ENCODE measurements at places on chromosomes 12 and 14.
A peak's percentile ranks its signal among the peaks of the same experiment; 100 is the strongest.

DNA sequence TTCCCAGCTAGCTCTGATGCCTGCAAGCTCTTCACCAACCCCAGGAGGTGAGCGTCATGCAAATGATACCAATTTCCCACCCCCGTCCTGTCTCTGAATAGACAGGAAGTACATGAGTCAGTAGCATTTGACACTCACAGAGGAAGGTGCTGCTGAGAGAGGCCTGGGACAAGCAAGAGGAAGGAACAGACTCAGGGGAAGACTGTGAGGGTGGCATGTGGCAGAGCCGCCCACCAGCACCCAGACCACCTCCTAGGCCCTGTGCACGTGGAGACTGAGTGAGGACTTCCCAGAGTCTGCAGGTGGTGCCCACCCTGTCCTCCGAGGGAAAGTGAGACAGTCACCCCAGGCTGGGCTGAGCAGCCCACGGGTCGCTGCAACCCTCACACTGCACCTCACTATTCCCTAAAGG is 199.5 kb upstream of the SFSWAP start:
- DNase-seq, result peak; percentile 52

DNA sequence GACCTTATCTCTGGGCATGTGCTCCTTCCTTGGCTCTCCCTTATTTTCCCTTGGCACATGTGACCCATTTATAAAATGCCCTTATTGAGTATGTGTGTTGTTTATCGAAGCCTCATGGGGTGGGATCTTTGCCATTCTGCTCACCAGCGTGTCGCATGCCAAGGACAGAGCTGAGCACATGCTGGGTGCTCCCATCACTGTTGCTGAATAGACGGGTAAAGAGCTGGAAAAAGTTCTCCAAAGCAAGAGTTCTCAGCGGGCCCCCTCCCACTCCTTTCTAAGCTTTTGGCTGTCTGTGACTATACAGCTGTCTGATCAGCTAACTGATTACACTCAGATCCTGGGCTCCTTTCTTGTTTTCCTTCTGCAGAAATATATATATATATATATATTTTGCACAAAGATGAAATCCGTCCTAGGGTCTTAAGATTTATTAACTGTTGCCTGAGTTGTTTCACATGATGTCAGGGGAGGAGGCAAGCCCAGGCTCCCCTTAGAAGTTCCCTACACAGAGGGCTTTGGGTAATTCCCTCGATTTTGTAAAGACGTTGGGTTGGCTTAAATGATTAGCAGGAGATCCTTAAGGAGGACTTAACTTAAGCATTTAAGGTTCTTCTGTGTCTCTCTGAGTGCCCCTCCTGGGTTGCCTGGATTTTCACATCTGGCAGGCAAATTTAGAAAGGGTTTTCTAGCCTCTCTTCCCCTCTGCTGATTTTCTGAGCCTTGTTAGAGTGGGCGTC is 71.6 kb downstream of the TMEM132C start:
- no peak for DNase-seq

- DNase-seq, result no peak
These were observed 23.7 kb downstream of the DEPDC4 start for GRCh38 chr12:100243137-100243536.

- no peak for DNase-seq
These were observed 34.2 kb downstream of the ATP2B1 start for GRCh38 chr12:89674326-89674942.

GRCh38 chr14:41960281-41960680 is 353.6 kb downstream of the LRFN5 start:
- no peak for DNase-seq

DNA sequence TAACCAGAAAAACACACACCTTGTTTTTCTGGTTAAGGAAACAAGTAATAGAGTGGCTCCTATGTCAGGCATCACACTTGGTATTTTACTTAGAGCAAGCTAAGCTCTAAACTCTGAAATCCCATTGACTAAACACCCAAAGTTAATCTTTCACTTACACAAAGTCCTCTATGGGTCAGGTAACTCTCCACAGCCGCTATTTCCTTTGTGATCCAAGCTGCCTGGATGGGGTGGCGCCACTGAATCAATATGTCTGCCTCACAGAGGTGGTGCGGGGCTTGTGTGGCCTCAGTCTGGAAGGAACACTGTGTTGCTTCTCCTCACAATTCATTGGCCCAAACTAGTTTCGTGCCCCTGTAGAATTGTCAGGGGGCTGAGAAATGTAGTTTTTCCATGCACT is 160.0 kb upstream of the E2F7 start:
- no peak for DNase-seq

- DNase-seq, result no peak
These were observed 188.2 kb downstream of the TMTC2 start for GRCh38 chr12:82874945-82875344.

GRCh38 chr12:49059045-49059298 is 1.6 kb downstream of the KMT2D start:
- no peak for DNase-seq

DNA sequence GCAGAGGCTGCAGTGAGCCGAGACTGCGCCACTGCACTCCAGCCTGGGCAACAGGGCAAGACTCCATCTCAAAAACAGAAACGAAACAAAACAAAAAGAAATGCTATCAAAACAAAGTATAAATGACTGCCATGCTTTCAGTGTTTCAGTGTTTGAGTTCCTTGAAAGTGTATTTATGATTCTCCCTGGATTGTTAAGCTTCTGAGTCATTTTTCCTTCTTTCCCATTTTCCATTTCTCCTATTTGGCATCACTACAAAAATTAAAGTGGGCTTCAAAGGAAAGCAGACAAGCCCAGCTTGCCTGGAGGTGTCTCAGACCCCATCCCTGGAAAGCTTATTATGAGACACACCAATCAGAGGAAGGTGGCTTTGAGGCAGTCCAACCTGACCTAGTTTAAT is 35.1 kb downstream of the NIN start:
- no peak for DNase-seq

- DNase-seq, result no peak
These were observed 97.2 kb upstream of the KRAS start for GRCh38 chr12:25347716-25348592.

DNA sequence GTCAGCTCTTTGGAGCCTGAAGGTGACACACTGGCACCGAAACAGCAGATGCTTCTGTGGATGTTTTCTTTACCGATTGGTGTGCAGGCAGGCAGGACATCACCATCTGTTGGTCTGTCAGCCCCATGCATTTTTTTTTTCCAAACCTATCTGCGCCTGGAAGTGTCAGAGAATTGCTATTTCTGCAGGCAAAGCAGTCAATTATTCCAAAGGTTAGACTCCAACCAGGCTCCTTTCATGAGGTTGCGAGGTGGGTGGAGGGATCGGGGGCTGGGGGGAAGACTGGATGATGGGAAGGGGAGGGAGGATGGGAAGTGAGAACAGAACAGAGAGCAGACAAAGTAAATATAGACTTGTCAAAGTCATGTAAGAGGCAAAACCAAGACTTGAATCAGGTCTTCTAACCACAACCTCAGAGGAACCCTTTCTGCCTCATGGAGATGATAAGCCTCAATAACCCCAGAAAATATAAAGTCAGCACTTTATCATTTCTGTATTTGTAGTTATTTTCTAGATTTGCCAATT is 117.7 kb downstream of the OTOGL start:
- DNase-seq, result no peak

- no peak for DNase-seq
These were observed 42.9 kb upstream of the CAPRIN2 start for GRCh38 chr12:30797689-30798088.

- DNase-seq, result no peak
These were observed 16.8 kb upstream of the FAR2 start for GRCh38 chr12:29132316-29132715.

DNA sequence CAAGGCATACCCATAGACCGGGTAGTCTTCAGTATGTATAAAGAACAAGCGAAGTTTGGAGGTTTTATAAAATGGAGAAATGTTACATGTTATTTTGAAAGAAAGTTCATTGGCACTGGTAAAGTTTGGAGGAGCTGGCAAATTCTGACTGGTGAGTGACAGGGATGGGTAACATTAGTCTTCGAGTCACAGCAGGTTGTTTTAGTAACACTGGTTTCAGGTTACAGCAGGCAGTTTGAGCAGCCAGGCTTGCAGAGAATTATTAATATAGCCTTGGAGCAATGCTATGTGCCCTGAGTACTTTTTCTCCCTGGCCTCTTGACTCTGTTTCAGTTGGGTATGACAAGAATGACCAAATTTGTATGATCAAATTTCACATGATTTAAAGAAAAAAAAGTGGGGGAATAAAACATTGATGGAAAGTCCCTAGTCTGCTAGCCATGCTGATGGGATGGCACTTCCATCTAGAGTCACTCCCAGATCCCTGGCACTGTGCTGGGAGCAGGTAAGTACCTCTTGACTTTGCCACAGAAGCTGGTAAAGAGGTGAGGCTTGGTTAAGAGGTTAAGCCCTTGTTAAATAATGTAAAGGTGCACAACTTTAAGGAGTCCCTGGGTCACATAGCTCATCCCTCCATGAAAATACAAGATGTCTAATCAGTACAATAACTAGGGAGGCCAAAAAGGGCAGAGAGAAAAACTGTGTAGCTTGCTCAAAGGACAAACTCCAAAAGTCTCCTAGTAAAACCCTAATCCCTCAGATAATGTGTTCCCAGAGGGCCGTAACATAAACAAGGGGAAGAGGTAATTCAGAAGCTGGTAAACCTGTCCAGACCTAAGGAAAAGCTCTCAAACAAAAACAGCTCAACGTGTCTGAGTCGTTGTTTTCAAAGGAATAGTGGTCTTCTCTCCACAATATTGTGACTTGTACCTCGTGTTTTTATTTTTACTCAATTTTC is 12.7 kb upstream of the SVOP start:
- DNase-seq, result no peak

Measured in stimulated activated CD4-positive, alpha-beta T cell treated with anti-CD3 and anti-CD28 coated beads, TNF-alpha, amount 100 ng/mL, for 24 hours (primary cell).